Tibial nerve (tissue), 4 donors: ENCODE measurements at places on chromosomes 1 and 21. TPM values are rescaled to one million over a fixed set of nuclear protein-coding genes. Genes with fewer than 3 reads are reported as not detected.

DNA sequence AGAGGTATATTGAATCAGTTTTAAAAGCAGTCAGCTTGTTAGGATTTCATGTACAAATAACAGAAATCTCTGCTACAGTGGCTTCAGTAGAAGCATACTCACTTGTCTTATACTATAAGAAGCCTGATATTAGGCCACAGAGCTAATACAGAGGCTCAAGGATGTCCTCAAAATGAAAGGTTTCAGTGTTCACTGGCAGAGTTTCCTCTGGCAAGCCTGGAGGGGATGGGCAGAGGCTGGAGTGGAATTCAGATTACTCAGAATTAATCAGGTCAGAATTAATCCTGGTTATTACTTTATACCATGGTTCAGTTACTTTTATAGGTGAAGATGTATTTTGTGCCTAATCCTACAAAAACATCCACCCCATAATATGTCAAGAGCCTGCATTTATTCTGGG, 520.5 kb downstream of the USP25 start:
- DNase-seq = no peak

CTSS gene
- total RNA-seq = 57.7 TPM

DNA sequence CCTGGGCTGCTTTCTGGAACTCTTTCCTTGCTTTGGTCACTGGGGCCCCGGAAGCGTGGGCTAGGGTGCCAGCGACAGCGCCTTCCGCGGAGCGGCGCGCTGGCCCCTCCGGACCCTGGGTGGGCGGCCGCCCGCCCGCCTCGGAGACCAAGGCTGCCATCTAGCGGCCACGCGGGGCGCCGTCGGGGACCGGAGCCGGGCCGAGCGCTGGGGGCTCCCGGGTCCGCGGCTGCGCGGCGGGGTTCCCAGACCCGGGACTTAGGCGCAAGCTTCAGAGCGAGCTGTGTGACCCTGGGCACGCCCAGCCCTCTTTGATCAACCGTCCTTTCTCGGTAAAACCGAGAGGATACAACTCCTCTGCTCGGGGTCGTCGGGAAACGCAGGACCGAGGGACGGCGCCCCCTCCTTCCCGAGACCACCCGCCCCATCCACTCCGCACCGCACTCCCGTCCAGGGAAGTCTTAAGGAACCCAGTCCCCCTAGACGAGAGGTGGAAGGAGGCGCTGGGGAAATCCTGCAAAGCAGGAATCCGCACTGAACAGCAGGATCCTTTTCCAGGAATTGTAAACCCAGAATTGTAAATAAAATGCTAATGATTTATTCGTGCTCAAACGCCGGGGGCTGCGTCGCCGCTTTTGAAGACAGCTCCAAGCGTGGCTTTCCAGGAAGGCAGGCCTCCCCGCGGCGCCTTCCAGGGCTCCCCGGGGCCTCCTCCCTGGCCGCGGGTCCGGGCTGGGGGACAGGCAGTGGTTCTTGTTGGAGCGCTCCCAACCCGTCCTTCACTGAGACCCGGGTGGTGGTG, 41.2 kb downstream of the RRAGC start:
- no peak for DNase-seq

GRCh38 chr1:243731301-243731891, 118.6 kb downstream of the AKT3 start:
- no peak for DNase-seq

GRCh38 chr1:208013210-208013609, 102.3 kb upstream of the CD34 start:
- no peak for DNase-seq
